ENCODE measurements at places on chromosomes 7 and 10.

GRCh38 chr7:74202841-74203556 lies 6.8 kb upstream of the LAT2 start:
- DNase-seq = peak; percentile 36

DNA sequence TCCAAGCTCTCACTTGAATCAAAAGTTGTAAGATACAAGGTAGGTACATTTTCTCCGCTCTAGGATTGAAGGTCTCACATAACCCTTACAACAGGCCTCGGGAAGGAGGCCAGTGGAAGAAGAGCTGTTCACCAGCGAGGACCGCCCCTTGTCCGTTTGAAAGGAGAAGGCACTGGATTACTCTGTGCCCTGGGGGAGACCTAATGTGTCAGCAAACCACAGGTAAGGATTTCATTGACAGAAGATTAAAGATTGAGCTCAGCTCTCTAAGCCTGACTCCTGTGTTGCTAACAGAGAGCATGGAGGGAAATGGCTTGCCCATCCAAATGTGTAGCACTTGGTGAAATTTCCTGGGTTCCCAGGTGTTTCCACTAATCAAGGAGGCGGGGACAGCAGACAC lies 81.2 kb downstream of the SLC16A9 start:
- no peak for DNase-seq

- no peak for DNase-seq
Measured at GRCh38 chr10:121324678-121325213, 273.5 kb downstream of the FGFR2 start.

DNA sequence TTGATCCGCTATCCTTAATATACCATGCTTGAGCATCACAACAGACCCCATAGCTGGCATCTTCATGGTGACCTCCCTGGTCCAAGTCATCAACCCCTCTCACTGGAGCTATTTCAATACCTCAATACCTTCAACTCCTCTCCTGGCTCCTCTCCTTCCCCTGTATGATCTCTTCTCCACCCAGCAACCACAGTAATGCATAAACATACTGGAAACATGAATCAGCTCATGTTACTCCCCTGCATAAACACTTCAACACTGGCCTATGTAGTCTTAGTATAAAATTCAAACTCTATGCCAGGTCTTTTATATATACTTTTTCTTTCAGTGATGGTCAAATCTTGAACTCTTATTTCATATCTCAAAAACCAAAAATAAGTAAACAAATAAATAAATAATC lies 31.8 kb upstream of the TMEM273 start:
- DNase-seq = no peak

DNA sequence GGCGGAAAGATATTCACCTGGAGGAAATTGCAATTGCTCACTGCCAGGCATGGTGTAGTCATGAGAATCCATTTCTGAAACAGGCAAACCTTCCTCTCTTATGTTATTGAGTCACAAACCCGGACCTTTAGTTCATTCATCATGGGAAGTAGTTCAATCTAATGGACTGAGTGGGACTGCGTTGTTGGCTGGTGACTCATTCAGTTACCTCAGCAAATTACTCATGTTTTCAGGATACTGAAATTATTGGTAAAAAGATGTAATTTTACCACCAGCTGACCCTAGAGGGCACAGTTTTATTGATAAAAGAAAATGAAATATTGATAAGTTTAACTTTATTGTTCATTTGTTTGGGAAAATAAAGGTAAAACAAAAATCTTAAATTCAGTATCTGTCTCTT lies 1194.4 kb upstream of the SORCS1 start:
- DNase-seq = no peak

GRCh38 chr7:47568547-47568946 lies 13.4 kb downstream of the TNS3 start:
- no peak for DNase-seq

- DNase-seq = no peak
Measured at GRCh38 chr7:107788662-107789061, 14.4 kb downstream of the SLC26A3 start.

DNA sequence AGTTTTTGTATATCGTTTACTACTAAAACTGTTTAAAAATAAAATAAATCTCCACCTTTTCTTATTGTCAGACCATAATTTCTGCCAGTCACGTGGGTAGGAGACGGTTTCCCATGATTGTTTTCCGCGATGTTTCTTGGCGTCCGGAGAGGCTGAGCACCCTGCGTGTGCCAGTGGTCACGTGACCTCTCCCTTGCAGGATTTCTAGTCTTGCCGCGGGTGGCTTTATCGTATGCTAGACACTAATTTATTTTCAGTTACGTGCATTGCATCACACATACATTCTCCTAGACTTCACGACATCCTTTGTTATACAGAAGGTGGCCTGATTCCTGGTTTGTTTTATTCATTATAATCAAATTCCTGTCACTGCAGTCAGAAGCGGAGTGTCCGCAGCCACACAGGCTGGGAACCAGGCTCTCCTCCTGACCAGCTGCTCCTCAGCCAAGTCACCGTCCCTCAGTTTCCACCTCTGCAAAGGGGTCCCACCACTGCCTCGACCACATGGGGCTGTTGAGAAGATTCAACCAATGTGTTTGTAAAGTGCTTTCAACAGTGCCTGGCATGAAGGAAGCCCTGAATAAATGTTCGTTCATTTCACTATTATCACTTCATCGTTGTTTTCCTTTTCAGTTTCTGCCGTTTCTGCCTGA lies 203.2 kb upstream of the PPP2R2D start:
- no peak for DNase-seq

- DNase-seq = no peak
Measured at GRCh38 chr7:133301444-133301843, 48.6 kb downstream of the EXOC4 start.

DNA sequence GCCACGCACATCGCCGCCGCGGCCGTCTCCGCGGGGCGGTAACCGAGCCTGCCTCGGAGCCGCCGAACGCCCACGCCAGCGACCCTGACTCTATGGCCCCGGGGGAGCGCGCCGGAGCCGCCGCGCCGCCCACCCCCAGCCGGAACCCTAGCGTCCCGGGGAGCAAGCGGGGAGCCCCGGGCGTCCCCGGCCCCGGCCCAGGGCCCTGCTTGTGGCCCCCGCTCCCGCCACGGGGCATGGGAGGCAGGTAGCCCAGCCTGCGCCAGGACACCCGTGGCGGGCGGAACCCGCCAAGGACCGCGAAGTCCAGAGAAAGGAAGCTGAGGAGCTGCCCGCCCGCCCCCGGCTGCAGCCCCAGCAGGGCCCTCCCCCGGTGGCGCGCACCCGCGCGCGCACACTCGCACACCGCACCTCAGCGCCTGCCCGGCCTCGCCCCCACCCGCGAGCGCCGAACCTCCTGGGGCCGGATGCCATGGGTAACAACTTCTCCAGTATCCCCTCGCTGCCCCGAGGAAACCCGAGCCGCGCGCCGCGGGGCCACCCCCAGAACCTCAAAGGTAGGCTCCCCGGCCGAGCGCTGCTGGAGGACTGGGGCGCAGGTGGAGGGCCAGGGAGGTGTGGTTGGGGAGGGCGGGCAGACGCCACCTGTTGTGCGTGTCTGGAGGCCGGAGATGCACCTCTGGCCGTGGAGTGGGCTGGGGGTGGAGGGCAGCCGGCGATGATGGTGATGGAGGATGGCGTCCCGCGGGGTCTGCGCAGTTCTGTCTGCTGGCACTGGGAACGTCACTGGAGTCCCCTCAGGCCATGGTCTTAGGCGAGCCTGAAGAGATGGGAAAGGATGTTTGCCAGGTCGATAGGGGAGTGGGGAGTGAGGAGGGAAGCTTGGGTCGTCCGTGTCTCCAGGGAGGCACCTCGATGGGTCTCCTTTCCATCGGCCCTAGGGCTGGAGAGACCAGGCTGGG lies 692 bp downstream of the NEURL1 start:
- peak; percentile 32 for DNase-seq

GRCh38 chr7:155580367-155580766 lies 34.0 kb upstream of the CNPY1 start:
- DNase-seq = no peak

DNA sequence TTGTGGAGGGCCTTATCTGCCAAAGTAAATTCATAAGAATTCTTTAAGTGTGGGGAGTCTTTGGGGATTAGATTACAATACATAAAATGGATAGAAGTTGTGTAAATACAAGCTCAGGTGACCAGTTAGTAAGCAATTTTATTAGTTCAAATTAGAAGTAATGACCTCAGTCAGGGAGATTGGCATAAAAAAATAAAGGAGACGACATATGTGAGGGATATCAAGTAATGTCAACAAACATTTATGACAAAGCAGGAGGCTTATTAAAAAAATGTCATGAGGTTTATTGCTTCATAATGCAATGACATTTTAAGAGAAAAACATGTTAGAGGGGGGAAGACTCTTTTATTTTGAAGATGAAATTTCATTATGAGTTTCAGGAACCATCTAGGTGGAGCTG lies 1137.0 kb upstream of the PHF14 start:
- DNase-seq = no peak

Measured in CD4-positive, alpha-beta T cell treated with Interleukin-12 subunit alpha and Interleukin-12 subunit beta, for 1 hour (primary cell).